ENCODE measurements at places on chromosomes 5 and 9.

DNA sequence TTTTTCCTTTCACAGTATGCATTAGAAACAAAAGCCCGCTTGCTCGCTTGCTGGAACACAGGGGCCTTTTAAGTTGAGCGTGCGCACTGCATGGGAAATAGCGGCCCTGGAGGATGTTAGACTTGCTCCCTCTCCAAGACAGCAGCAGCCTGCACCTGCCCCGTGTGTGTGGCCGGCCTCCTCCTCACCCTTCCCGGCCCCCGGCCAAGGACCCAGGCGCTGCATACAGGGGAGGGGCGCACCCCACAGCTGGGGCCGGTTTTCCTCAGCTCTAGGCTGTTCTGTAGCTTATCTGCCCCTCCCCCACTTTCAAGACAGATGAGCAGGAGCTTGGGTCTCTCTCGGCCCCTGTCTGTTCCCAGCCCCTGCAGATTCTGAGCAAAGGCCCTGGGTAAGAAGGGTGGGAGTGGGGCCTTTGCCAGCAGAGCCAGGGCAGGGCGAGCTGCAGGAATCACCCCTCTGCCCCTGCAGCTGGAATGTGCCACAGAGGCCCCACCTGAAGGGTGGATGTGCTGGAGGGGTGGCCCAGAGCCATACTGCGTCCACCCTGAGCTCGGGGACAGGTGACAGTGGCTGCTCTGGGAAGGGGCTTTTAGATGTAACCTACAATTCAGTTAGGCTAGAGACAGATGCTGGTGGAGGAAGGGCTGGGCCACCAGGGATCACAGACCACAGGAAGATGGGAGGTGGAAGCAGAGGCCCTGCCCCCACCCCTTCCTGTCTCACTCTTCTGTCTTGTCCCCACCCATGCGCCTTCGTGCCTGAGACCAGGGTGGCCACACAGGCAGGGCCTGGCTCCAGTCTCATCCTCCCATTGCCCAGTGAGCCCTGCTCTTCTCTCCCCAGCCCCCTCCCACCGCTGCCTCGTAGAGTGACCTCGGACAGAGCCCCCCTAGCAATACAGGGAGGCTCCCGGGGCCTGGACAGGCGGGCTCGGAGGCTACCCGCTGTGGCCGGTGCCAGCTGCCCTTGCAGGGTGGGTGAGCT is 132.4 kb downstream of the DAB2IP start:
- DNase-seq: no peak

DNA sequence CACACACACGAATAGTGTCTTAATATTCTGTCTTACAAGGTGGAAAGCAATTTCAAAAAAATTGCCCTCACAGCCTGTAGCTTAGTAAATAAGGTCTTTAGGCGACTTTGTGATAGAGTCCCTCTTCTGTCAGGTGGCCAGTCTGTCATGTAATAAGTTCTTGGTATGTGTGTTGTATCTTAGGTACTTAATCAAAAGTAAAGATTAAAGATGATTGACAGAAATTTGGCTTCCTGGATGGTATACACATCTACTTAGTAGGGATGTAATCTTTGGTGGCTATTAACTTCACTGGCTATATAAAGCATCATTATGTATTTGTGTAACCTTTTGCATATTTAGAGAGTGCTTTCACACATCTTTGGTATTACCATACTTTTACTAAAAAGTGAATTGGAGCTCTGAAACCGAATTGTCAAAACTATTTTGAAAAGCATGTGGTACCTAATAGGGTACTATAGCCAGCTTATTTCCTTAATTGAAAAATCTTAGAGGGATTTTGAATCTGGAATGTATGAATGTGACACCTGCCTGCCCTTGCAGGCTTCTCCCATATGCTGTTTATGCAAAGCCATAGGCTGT is 3.4 kb downstream of the G3BP1 start:
- DNase-seq: no peak

DNA sequence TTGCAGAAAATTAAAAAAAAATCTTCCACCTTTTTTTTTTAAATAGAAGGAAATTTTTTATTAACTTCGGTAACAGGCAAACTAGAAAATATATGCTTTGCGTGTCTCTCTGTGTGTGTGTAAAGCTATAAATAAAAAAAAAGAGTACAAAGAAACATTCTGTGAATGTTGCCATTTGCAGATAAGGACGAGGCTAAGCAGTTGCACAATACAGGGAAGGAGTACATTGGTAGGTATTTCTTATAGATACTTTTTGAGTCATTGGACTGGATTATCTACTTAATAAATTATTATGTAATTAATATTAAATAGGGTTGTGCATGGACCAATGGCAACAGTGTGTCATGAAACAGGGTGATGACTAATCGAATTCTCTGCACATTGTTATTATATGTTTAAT is 102.4 kb downstream of the CAMK4 start:
- no peak for DNase-seq

- DNase-seq: no peak
Observed at GRCh38 chr5:137613554-137614265, 114.6 kb upstream of the SPOCK1 start.

GRCh38 chr5:98474782-98475181 is 298.7 kb upstream of the RGMB start:
- peak; percentile 13 for DNase-seq

- DNase-seq: no peak
Observed at GRCh38 chr5:125064621-125065438, 318.4 kb upstream of the ZNF608 start.

All from HCEC 1CT (cell line).